ENCODE measurements at places on chromosomes 7 and 10.
A peak's percentile ranks its signal among the peaks of the same experiment; 100 is the strongest.

GRCh38 chr7:99839287-99840021, 11.6 kb downstream of the CYP3A43 start:
- DNase-seq, result no peak

GRCh38 chr10:62655337-62655994, 149.1 kb upstream of the ADO start:
- no peak for DNase-seq

DNA sequence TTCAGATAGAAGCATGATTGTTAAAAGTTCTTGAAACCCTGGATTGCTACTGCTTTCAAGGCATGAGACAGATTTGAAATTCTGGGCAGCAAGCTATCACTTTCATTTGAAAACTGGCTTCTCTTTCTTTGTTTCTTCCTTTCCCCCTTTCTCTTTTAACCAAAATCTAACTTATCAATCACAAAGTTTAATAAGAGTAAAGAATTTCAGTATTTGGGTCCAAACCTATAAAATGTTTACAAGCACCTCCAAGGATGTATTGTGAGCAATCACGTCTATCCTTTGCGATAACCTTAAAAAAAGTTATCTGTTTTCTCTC, 21.6 kb upstream of the RPA3 start:
- no peak for DNase-seq

GRCh38 chr10:88088441-88089340, 225.3 kb downstream of the PTEN start:
- no peak for DNase-seq

DNA sequence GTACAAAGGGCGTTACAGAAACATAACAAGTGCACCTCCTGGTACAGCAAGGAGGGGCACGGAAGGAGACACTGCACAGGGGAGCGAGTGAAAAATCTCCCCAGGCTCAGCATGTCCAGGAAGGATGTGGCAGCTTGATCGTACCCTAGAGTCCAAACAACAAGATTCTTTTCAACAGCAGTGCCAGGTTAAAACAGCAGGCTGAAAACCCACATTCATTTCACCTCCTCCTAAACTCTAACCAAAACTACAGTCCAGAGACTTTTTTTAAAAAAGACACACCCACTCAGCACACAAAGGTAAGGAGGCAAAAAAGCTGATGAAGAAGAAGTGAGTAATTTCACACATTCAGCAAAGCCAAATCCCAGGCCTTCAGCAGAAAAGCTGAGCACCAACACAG, 138.8 kb downstream of the SFMBT2 start:
- no peak for DNase-seq

- DNase-seq, result peak; percentile 8
Observed at GRCh38 chr7:91089382-91089963, 174.8 kb upstream of the FZD1 start.

DNA sequence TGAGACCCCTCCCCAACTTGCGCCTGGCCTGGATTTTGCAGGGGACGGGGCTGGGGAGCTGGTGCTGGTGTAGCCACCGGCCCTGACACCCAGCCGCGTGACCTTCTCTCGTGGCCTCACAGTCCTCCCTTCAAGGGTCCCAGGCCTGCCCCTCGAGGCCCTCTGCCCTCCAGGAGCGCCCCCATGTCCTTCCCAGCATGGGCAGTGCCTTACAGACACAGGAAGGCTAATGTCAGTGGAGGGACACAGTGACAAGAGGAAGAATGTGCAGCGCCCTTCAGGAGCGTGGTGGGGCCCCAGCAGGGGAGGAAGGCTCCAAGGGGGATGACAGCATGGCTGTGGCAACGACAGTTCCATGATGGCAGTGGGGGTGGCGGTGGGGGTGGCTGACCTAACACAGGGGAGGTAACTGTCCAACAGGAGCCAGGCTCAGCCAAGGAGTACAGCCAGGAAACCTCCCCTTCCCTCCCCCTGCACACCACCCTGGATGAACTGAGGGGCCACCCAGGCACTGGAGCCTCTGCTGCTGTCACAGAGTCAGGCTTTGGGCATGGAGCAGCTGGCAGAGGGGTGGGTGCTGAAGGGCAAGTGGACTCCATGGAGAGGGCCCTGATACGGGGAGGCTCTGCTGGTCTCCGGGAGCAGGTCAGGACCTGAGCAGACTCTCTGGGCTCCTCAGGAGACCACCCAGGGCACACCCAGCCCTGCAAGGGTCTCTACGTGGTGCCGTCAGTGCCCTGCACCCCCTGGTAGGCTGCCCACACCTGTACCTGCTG, 76.0 kb upstream of the RET start:
- DNase-seq, result no peak

- DNase-seq, result no peak
Observed at GRCh38 chr10:44963772-44964633, 4.4 kb downstream of the RASSF4 start.

DNA sequence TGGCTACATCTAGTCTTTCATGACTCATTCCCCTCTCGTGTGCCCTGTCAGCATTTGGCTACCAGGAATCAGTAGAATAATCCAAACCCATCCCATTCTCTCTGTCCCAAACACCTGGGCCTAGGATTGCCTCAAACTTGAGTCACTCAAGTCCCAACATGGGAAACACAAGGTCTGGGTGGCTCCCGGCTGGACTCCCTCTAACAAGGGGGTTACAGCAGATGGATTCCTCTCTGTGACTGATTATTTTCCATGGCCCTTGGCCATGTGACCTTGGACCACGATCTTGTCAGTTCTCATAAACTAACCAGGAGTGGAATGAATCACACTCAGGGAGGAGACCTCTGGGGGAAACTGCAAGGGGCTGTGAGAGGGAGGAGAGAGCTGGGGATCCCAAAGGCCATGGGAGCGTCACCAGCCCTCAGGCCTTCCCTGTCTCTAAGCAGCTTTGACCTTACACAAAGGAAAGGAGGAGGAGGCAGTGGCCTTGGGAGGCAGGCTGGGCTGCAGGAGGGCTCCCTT, 533.1 kb downstream of the KCNMA1 start:
- DNase-seq, result peak; percentile 81

DNA sequence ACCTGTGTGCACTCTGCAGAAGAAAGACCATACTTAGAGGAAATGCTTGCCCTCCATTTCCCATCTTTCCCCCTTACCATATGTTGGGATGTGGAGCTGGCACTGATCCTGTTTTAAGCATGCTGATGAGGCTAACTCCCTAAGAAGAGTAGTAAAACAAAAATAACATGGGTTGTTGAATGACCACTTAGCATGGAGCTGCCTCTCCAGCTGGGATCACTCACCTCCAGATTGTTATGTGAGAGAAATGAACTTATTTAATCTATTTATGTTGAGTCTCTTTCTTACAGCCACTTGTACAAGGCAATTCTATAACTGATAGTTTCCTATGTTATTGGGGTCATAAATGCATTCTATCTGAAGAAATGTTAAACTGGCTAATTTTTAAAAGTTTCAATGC, 17.0 kb downstream of the CTTNBP2 start:
- DNase-seq, result no peak

DNA sequence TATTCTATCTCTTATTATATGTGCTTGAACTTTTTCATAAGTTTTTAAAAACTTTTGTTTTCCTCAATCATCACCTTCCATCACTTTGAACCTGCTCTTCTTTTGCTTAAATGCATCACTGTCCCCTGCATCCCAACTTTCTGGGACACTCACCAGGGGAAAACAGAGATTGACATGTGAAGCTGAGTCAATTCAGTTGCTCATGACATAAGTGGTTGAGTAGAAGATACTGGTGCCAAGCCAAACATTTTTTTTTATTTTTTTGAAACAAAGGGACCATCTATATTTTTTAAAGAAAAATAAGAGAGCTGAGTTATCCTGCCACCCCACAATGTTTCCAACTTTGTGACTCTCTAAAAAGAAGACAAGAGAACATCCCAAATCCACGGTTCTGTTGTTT, 61.8 kb upstream of the AHR start:
- DNase-seq, result no peak

GRCh38 chr7:127859330-127859729, 171.9 kb downstream of the LRRC4 start:
- DNase-seq, result no peak

DNA sequence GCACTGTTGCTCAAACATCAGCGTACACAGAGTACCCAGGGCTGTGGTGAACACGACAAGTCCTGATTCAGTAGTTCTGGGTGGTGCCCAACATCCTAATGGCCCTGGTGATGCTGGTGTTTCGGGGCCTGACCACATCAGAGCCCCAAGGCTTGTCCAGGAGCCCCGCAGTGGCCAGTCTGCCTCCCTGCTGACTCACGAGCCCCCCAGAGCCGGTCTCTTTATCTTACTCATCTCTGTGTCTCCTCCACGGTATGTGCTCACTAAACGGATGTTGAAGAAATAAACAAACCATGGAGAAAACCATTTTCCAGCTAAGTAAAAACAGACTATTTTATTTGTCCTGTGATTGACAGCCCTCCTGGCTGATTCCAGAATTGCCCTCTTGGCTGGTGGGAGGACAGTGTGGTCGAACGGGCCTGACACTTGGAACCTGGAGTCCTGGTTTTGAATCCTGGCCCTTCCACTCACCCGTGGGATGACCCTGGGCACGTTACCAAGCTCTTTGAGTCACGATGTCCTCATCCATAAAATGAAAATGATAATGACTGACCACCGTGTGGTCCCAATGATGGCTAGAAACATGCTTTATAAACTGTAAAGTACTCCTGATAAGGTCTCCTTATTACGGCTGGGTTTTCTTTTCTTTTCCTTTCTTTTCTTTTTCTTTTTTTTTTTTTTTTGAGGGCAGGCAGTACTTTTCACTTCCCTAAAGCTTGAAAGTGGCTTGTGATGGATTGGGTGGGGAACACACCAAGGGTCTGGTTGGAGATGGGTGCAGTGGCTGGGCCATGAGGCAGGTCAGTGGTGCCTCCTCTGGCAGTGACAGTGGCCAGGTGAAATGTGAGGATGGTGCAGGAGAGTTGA, 5.7 kb downstream of the HIP1 start:
- no peak for DNase-seq

GRCh38 chr7:99558306-99559174, at the start of gene ZNF655:
Gene ZNF655, plus strand, starts transcription at chr7:99558642. Its CDS starts 1,918 bp downstream, at chr7:99560560.
- DNase-seq, result peak; percentile 75

DNA sequence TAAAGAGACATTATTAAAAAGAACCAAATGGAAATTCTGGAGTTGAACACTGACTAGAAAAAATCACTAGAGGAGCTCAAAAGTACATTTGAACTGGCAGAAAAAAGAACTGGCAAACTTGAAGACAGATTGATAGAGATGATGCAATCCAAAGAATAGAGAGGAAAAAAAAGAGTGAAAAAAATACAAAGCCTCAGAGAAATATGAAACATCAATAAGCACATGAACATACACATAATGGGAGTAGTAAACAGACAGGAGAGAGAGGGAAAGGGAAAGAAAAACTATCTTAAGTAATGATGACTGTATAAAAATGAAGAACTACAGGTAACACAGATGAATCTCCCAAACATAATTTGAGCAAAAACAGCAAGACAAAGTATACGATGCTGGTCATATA, 61.1 kb downstream of the CNOT4 start:
- DNase-seq, result no peak

- DNase-seq, result peak; percentile 69
Observed at GRCh38 chr10:29649561-29650551, 15.1 kb upstream of the SVIL start.

DNA sequence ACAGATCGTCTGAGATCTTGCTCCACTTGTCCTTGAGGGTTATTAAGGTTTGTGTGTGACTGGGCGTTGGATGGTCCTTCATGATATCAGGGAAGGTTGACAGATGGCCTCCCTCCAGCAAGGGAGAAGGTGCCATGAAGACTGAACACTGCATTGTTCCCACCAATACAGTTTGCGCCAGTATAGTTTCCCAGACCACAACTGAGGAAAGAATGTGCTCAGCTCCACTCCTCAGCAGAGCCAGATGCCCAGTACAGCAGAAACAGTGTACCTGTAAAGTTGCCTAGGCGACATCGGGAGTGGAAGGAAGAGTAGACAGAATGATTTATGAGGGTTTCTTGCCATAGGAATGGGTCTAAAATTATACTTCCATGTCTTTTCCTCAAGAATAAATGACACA, 137.5 kb downstream of the ST7 start:
- DNase-seq, result no peak

GRCh38 chr10:43938810-43939209, 290.1 kb upstream of the ZNF32 start:
- DNase-seq, result no peak

All from brain pericyte (primary cell).